A549 treated with dexamethasone at 1 μM for 4 hours (cell line): ENCODE measurements at places on chromosomes 3 and 15. TPM values are rescaled to one million over a fixed set of nuclear protein-coding genes. Genes with fewer than 3 reads are reported as not detected.

Gene SLCO2A1
- 0.16 to 0.38 TPM (median 0.20 TPM) in 5 replicates for total RNA-seq

Gene NR2E3
- total RNA-seq, result 0.09 to 0.41 TPM (median 0.23 TPM) in 5 replicates

Gene MKRN3
- total RNA-seq, result 1.1 to 2.1 TPM (median 1.9 TPM) in 5 replicates

Gene TMIE
- 0.07 to 0.29 TPM (median 0.11 TPM) in 5 replicates for total RNA-seq

Gene EPHA3
- not detected in 5 replicates for total RNA-seq

Gene SHC4
- total RNA-seq, result 0.71 to 1.3 TPM (median 1.1 TPM) in 5 replicates

Gene TUSC7
- not detected in 5 replicates for total RNA-seq

Gene SUCLG2
- total RNA-seq, result 33.4 to 44.1 TPM (median 40.3 TPM) in 5 replicates

Gene SAMMSON
- total RNA-seq, result not detected in 5 replicates

Gene GATM
- total RNA-seq, result 2.0 to 2.8 TPM (median 2.3 TPM) in 5 replicates

Gene FBXW12
- not detected in 5 replicates for total RNA-seq

Gene HRG
- not detected in 5 replicates for total RNA-seq

Gene CRYGS
- 0.41 to 0.96 TPM (median 0.71 TPM) in 5 replicates for total RNA-seq

Gene PLSCR1
- 45.7 to 51.7 TPM (median 49.5 TPM) in 5 replicates for total RNA-seq

Gene RHCG
- total RNA-seq, result 37.0 to 51.0 TPM (median 39.6 TPM) in 5 replicates

Gene SPTBN5
- total RNA-seq, result 0.07 to 0.25 TPM (median 0.16 TPM) in 5 replicates
